ENCODE measurements at places on chromosomes 6 and 20.

DNA sequence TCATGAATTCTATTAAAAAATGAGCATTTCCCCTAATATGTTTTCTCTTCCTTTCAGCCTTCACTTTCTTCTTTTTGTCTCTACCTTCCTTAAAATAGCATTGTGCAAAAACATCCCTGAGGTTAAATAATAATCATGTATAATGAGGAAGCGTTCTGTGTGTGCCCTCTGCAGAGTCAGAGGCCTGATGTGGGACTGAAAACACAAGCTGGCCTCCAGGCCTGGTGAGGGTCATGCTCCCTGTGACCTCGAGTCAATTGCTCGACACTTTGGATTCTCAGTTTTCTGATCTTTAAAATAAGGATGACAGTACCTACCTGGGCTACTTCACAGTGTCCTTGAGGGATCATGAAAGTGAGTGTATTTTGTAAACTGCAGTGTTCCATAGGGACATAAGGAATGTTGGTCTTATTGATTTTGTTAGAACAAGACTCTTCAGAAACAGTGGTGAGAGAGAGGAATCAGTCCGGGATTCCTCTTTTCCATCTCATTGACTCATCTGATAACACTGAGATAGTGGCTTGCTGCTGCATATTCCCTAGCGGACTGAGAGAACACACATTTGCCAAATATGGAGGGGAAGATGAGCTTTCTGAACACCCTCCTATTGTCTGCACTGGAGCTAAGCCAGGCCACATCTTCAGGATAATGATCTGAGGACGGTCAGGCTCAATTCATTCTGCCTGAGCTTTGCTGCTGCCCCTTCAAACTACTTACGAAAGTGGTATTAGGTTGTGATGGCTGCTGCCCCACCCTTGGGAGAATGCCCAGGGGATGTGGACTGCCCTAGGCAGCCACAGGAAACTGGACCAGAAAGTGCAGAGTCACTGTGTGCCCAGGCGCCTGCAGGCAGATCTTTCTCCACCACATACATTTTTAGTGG, 39.6 kb upstream of the PDE7B start:
- no peak for DNase-seq

DNA sequence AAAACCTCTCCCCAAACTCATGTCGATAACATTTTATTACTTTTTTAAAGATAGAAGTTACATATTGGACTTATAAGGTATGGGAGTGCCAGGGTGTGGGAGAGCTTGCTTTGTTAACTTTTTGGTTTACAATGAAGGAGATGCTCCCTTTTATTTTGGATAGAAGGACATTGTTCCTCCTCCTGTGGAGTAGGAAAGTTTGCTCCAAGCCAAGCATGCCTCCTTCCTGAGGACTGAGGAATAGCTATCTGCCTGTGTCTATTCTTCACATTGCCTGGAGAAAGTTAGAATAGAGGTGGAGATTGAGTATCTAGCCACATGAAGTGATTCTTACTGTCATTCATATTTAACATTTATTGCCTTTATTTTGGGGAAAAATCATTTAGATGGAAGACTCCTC, 71.9 kb downstream of the EYA4 start:
- DNase-seq: no peak

- DNase-seq: no peak
Observed at GRCh38 chr20:40582531-40582930, 106.5 kb downstream of the MAFB start.

- DNase-seq: no peak
Observed at GRCh38 chr6:56593801-56594318, 48.8 kb downstream of the DST start.

GRCh38 chr6:134238960-134239795, 78.7 kb downstream of the SGK1 start:
- no peak for DNase-seq

DNA sequence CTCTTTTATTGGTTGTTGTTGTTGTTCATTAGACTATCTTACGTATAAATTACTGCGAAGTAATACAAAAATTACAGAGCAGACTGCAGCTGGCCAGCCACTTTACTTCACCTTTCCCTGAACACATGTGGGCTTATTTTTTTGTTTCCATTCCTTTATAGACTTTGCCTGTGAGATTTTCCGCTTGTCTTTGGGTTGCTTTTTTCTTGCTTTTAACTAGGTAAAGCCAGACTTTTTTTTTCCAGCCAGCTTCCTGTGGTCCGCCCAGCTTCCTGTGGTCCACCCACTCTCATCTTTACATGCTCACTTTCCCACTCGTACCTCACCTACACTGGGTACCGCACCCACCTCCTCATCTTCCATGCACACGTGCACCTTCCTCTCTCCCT, 79.0 kb downstream of the IPCEF1 start:
- no peak for DNase-seq

DNA sequence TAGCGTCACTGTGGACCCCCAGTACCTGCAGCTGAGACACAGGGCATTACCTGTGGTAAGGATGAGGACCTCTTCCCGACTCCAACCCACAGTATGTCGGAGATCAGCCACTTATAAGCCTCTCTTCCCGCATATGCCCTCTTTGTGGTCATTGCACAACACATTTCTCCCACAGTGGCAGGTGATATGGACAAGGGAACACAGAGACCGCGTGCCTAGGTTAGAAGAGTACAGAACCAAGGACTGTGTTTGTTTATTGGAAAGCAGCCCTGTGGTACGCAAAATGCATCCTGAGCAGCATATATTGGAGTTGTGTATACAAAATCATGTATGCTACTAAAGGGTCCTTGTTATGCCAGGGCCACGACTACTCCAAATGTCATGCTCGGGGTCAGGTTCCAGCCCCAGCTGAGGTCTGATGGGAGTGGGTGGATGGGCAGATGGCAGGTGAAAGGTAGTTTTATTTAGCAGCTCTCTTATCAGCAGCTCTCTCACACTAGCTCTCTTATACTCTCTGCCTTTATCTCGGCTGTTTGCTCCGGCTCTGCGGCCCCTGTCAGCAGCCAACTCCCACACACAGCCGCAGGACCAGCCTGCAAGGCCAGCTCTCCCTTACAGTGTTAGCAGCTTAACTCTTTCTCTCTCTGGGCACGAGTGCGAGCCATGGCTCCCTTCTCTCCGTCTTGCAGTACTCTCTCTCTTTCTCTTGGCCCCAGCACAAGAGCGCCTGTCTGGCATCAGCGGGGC, 569.0 kb downstream of the KIF16B start:
- DNase-seq: no peak

GRCh38 chr20:11111191-11111590, 437.4 kb upstream of the JAG1 start:
- DNase-seq: no peak
